ENCODE measurements at places on chromosomes 5 and 9.
A peak's percentile ranks its signal among the peaks of the same experiment; 100 is the strongest.

GRCh38 chr5:140319833-140320232 lies 16.9 kb upstream of the PFDN1 start:
- no peak for DNase-seq

DNA sequence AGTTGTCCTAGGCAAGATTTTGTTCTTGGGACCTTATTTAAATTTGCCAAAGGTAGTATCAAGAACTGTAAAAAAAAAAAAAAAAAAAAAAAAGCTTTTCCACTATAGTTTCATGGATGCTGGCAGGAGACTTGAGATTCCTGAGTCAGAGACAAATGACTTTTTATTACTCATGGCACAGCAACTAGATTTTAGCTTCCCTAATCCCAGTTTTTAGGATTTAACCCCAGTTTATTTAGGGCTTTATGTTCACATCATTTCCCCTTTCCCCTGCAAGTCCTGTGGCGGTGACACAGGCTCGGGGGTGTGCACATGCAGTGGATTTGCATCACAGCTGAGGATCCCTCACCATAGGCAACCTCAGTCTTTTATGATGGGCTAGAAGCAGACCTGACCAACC lies 144.9 kb downstream of the GOLPH3 start:
- peak; percentile 31 for DNase-seq

- DNase-seq: no peak
Measured at GRCh38 chr9:113267911-113268566, 7.3 kb downstream of the CDC26 start.

DNA sequence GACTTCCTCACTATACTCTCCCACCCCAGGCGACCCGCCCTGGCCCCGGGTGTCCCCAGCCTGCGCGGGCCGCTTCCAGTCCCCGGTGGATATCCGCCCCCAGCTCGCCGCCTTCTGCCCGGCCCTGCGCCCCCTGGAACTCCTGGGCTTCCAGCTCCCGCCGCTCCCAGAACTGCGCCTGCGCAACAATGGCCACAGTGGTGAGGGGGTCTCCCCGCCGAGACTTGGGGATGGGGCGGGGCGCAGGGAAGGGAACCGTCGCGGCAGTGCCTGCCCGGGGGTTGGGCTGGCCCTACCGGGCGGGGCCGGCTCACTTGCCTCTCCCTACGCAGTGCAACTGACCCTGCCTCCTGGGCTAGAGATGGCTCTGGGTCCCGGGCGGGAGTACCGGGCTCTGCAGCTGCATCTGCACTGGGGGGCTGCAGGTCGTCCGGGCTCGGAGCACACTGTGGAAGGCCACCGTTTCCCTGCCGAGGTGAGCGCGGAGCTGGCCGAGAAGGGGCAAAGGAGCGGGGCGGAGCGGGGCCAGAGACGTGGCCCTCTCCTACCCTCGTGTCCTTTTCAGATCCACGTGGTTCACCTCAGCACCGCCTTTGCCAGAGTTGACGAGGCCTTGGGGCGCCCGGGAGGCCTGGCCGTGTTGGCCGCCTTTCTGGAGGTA lies 2.1 kb downstream of the CA9 start:
- peak; percentile 31 for DNase-seq

- no peak for DNase-seq
Measured at GRCh38 chr9:127118597-127119319, 3.7 kb downstream of the ANGPTL2 start.

DNA sequence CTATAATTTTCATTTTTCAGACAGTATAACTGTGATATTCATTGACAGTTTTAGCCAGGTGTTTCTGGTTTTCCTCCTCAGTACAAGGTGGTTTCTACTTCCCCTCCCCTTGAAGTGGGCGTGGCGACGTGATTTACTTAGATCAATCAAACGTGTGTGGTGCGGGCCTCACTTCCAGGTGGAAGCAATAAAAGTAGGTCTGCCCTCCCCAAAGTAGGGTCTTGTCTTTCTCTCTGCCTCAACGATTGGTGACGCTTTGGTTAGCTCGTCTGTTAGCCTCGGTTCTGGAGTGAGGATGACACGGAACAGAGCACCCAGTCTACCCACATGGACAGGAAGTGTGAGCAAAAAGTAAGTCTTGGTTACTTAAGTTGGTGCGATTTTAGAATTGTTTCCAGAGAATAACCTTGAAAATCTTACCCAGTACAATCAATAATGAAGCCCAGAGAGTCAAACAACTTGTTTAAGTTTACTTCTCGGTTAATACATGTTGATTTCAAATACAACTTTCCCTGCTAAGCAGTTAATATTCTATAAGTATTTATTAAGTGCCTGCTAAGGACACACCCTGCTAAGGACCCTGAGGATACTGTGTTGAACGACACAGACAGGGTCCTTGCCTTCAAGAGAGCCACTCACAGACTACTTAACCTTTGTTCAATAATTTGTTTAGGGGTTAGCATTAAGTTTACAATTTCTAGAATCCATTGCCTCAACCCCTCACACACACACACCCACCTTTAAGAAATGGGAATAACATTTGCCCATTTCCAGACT lies 48.4 kb downstream of the COX7C start:
- DNase-seq: no peak

DNA sequence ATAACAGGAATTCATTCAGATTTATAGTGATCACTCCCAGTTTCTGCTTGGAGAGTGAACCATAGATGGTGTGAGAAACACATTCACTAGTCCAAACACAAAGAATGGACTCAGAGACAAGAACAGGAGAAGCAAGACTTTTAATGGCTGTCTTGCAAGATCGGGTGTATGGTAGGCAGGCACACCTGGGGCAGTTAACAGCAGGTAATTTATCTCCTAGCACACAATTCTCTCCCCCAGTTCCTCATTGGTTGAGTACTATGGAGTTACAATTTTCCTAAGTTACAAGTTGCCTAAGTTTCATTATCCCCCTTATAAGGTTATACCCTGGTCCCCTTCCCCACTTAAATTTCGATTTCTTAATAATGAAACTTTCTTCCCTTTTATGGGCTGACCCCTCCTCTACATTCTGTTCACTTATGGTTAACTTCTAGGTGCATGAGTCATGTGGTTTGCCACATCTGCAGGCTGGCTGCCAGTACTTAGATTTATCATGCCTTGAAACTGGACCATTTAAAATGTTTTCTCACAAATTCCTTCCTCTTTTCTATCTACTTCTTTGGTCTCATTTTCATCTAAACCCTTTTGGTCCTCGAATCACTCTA lies 623.3 kb downstream of the HINT1 start:
- no peak for DNase-seq

GRCh38 chr5:60504342-60504741 lies 195.6 kb downstream of the DEPDC1B start:
- DNase-seq: no peak

DNA sequence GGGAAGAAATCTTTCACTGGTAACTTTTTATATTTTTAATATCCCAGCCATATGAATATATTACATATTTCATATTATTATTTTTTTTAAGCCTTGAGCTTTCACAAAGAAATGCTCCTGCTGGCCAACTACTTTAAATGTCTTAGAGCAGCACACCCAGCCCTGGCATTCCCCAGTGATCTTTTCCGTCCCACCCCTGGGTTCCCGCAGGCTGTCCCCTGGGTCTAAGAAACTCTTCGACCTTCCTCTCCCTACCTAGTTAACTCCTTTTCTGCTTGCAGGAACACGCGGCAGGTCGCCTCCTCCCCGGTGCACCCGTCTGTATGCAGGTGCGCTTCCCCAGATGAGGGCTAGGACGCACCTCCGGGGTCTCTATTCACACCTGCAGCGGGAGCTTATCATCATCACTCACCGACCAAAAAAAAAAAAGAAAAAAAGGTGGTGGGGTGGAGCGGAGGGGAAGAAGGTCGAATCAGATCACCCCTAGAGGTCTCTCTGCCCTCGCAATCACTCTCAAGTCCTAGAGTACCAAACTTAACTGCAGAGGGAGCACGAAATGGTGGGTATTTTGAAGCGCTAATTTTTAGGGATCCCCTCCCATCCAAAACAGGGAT lies 696 bp downstream of the ZFP62 start:
- DNase-seq: peak; percentile 32

GRCh38 chr5:514673-515072 lies 9.6 kb downstream of the SLC9A3 start:
- DNase-seq: no peak

GRCh38 chr9:99807276-99807852 lies 14.3 kb upstream of the NR4A3 start:
- peak; percentile 79 for DNase-seq

GRCh38 chr5:116764941-116765340 lies 190.3 kb upstream of the SEMA6A start:
- no peak for DNase-seq

DNA sequence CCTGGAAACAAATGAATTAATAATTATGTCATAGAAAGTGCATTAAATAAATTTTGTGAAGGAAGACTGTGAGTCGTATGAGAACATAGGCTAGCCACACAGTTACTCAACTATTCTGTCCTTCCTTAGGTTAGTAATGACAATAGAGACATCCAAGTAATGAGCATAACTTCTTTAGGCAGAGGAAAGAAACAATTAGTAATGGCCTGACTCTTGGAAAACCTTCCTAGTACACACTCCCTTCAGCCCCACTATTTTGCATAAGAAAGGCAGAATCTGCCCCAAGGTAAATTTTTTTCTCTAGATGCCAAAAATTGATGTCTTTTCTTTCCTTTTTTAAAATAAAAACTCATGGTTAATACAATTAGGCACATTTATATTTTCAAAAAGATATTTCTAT lies 1619.0 kb upstream of the WWC1 start:
- no peak for DNase-seq

GRCh38 chr9:93475108-93475507 lies 21.7 kb upstream of the FAM120AOS start:
- no peak for DNase-seq

- peak; percentile 56 for DNase-seq
Measured at GRCh38 chr9:105142406-105143135, 101.9 kb upstream of the SLC44A1 start.

- DNase-seq: no peak
Measured at GRCh38 chr5:151820903-151821302, 49.1 kb downstream of the G3BP1 start.

DNA sequence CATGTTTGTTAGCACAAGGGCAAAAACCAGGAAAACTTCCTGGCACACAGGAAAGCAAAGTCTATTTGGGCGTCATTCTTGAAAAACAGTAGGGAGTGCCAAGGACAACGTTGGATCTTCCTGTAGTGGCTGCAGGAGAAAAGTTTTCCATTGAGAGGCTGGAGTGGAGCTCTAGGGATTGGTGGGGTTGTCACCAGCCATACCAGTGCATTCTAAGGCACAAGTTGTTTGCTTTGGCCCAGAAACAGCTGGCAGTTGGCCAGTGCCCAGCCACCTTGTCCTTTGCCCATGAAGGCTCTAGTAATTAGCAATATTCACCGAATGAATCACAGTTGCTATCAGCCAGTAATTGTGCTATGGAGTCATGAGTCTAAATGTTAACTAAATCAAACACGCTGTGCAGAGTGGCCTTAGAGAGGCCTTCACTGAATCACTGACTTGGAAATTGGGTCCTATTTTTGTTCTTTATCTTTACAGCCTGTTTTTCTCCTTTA lies 26.4 kb downstream of the TNFSF15 start:
- no peak for DNase-seq

DNA sequence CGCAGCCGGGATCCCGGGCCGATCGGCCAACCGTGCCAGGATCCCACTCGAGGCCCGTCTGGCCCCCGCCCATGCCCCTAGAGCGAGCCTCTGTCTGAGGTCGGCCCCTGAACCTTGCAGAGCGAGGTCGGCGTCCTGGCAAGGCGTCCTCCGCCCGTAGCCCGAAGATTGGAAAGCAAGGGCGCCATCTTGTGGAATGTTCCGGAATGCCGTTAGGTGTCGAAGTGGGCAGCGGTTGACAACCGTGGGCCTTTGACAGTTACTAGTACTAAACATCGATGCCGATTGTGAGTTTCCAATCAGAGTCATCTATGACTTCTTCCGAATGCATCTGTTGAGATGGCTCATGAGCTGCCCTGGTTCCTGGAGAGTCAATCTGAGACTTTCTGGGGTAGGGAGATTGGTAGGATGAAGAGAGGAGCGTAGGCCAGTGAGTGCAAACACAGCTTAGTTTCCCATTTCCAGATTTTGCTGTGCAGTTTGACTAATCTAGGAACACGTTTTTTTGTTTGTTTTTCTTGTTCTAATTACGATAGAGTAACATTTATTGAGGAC lies 923 bp upstream of the PLK2 start:
- peak; percentile 82 for DNase-seq

DNA sequence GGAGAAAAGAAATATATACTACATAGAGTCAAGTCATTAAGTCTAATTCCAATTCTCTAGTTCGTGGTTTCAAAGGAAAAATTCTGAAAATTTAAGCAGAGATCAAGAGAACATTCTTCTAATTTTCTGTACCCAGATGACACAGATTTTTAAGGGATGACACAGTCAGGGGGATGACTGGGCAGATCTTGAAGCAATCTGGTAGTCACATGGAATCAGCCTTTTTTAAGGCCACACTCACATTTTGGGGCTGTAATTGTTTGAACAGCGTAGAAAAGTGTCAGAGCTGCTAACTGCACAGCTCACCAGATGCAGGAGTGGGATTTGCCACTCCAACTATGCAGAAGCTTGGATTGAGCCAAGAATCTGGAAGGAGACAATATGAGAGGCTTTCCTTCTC lies 20.4 kb downstream of the PDE4D start:
- DNase-seq: peak; percentile 85

- no peak for DNase-seq
Measured at GRCh38 chr9:91564081-91564670, 140.5 kb upstream of the NFIL3 start.

DNA sequence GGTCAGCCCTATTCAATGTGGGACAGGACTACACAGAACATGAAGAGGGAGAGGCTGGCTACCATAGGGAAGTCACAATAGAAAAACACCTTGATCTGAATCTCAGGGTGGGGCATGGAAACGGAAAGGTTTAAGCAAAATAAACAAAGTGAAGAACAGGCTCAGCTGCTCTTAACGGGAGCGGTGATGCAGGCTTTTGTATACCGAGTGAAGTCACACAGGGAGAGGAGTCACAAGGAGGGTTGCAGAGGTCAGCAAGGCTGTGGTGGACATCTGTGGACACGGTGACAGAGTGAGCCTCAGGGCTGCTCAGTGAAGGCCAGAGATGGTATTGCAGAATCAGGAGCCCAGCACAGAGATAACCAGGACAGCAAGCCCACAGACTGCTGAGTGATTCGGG lies 30.6 kb upstream of the SEMA4D start:
- no peak for DNase-seq

DNA sequence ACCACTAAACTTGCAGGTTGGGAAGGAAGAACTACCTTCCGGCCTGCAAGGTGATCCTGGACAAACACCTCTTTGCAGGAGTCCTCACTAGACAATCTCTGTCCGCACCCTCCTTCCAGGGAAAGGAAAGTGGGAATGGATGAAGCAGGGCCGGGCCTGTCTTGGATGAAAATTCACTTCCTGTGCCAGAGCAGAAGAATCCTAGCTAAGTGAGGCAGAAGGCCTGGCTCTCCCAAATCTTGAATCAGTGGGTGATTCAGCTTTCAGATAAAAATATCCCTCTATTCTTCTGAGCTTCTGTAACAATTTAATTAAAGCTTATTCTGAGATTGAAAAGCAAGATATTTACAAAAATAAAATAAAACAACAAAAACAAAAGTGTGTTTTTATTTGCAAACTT lies 281.9 kb upstream of the TLE4 start:
- peak; percentile 26 for DNase-seq

DNA sequence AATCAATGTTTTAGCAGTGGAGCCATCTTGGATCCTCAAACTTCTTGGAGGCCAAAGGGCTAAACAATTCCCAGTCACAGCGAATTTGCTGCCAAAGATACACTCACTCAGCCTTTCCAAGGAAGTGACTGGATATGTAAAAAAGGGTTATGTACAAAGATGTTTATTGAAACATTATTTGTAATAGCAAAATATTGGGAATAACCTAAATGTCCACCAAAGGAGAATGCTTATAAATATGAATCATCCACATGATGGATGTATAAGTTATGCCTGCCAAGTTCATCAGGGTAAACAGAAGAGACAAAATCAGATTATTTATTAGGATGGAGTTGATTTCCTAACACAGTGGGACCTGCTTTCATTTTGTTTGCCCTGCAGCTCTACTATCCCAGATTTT lies 145.2 kb upstream of the ABCA1 start:
- DNase-seq: no peak

Measured in AG08395 (cell line).